ENCODE measurements at places on chromosomes 1 and 21.

DNA sequence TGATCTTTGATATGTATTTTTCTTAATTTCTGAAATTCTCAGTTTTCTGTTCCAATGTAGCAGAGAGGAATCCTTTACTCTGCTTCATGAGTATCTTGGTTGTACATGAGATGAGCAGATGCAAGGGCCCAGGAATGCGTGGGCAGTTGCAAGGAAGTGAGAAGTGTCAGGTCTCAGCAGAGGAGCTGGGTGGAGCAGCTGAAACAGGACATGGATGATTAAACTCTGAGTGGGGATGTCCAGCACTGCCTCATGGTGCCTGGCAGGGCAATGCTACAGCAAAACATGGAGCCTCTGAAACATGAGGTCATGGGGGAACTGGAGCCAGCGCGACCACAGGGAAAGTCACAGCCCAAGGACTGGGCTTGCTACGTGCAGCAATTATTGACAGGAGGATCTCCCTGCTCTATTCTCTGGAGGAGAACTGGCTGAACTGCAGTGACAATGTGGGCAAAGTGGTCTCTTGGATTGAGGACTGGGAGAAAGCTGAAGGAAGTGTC lies 48.4 kb downstream of the COLGALT2 start:
- DNase-seq: no peak

GRCh38 chr21:37565530-37566223 lies 199.1 kb downstream of the DYRK1A start:
- no peak for DNase-seq

- DNase-seq: no peak
Measured at GRCh38 chr1:15786581-15786980, 20.9 kb downstream of the UQCRHL start.

GRCh38 chr1:19086176-19086875 lies 123.7 kb downstream of the UBR4 start:
- no peak for DNase-seq

DNA sequence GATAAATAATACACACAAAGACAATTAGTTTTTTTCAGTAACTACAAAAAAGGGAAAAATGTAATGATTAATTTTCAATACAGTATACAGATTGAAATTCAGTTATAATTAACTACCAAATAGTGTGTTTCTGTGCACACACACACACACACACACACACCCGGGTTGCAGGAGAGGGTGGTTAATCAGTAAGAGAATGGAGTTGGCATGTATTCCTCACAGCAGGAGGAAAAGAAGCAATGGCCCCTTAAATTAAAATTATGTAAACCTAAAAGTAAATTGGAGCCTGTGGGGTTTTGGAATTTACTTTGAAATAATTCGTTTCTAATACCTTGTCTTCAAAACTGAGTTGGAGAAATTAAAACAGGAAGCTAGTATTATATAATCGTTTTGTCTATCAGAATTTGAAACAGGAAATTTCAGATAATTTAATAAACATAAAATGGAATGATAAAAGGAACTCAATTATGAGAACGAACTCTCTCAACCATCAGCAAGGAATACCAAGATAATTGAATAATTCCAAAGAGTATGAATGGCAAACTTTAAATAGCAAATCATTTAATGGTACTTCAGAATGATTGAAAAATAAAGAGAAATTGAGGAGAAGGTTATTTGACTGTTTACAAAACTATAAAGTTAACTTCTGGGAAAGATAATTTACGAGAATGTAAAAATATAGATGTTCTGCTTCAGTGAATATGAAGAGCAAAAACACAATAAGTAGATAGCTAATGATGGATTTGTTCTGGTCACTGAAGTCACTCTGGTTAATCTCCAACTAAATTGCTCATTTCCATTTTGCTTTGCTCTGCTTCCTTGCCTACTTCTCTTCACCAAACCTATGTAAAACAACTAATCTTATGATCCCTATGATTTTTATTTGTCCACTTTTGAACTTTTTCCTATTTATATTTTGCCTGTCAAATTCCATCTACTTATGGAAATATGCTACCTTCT lies 547.9 kb upstream of the ZP4 start:
- DNase-seq: no peak

DNA sequence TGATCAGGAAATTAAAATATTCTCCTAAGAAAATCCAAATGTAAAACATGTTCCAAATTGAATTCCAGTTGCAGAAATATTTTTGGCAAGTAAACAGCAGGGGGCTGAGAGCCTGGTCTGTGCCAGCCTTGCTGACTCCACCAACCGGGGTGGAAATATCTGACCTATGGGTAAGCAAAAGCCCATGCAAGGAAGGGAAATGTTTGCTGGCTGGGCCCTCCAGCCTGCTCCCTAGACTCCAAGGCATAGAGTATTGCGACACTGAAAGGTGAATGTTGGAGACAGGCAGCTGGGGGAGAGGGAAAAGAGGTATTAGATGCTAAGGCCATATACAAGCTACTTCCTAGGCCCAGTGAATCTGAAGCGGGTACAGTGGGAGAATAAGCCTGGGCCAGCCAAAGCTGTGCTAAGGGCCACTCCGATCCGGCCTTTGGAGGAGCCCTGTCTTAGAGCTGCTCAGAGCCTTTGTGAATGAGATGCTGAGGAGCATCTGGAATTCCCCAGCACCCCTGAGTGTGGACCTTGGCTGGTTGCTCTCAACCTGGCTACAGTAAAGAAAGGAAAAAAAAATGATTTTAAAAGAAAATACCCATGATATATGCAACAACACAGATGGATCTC lies 24.9 kb upstream of the ATP1B1 start:
- DNase-seq: no peak

- no peak for DNase-seq
Measured at GRCh38 chr1:228989992-228990827, 254.9 kb downstream of the RHOU start.

- DNase-seq: no peak
Measured at GRCh38 chr1:111505641-111506119, 2.2 kb upstream of the ADORA3 start.

GRCh38 chr1:54120698-54121481 lies 31.9 kb downstream of the CDCP2 start:
- no peak for DNase-seq

DNA sequence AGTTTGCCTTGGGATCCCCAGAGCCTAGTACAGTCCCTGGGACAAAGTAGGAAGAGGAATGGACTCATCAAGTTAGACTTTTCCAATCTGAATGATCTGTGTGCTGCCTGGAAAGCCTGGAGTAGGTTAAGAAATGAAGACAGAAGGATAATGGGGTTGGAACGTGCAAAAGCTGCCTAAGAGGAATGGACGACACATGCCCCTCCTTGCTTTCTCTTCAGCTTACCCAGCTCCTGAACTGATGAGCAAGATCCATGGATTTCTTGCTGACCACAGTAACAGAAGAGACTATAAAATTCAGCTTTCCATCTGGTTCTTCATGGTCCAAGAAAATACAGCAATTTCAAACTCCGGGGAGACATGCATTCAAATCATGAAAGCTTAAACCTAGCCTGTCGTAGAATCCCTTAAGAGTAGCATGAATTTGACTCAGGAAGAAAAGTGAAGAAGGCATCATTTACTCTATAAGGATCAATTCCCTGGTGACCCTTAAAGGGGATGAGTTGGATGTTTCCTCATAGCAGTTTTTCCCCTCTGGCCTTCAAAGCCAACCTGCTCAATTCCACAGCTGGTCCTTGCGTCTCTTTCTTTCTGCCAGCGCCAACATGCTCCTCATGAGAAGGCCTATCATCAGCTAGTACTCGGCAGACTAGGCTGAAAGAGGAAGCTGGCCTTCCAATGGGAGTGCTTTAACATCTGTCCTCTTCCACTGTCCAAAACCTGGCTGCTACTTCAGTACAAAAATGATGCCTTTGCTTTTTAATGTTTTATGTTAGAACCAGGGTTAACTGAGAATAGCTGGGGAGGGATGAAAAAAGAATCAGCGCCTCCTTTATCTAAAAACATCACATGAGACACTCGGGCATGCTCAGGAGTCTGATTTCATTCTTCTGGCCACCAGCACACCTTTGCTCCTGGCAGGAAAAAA lies 5.7 kb upstream of the PEF1 start:
- no peak for DNase-seq

- DNase-seq: no peak
Measured at GRCh38 chr1:240441669-240442068, 170.3 kb downstream of the GREM2 start.

- no peak for DNase-seq
Measured at GRCh38 chr1:84988588-84988987, 8.3 kb downstream of the MCOLN2 start.

GRCh38 chr21:29296446-29296845 lies 2.3 kb upstream of the BACH1 start:
- no peak for DNase-seq

Measured in stimulated activated CD8-positive, alpha-beta memory T cell treated with anti-CD3 and anti-CD28 coated beads, Interleukin-2, amount 100 ng/mL, for 1 hour (primary cell).